Islet precursor cell (in vitro differentiated cells): ENCODE measurements at places on chromosomes 16 and 17.

- peak; percentile 90 for DNase-seq
Measured at GRCh38 chr16:4360538-4361021, 9.5 kb upstream of the PAM16 start.

DNA sequence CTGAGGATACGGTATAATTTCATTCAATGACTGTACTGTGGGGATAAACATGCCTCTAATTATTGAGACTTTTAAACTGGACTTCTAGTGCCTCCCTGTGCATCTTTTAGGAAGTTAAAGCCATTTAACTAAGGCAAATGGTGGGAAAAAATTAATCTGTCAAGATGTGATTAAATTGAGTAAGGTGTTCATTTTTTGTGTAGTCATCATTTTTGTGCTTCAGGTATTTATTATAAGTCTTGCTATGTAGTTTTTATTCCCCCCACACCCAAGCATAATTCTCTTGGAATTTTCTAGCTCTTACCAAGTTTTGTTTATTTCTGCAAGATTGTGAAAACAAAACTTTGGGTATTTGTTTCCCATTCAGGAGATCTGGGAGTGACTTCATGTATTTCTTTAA, 10.2 kb downstream of the TAF15 start:
- DNase-seq, result no peak

- DNase-seq, result no peak
Measured at GRCh38 chr17:8140065-8141029, 11.9 kb downstream of the PER1 start.

DNA sequence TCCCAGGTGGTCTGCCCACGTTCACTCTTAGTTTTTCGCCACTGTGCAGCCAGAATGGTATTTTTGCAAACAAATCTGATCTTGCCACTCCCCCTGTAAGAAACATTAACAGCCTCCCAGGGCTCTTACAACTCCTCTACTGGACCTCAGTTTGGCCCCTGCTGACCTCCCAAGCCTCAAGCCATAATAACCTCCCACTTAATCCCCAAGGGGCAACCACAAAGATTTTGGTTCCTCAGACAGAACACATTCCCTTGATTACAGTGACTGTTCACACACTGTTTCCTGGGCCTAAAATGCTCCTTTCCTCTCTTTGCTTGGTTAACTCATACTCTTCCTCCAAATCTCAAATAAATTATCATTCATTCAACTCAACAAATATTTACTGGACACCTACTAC, 21.5 kb upstream of the CD300E start:
- no peak for DNase-seq

GRCh38 chr17:33832262-33832661, 422.8 kb upstream of the CCL2 start:
- peak; percentile 63 for DNase-seq

DNA sequence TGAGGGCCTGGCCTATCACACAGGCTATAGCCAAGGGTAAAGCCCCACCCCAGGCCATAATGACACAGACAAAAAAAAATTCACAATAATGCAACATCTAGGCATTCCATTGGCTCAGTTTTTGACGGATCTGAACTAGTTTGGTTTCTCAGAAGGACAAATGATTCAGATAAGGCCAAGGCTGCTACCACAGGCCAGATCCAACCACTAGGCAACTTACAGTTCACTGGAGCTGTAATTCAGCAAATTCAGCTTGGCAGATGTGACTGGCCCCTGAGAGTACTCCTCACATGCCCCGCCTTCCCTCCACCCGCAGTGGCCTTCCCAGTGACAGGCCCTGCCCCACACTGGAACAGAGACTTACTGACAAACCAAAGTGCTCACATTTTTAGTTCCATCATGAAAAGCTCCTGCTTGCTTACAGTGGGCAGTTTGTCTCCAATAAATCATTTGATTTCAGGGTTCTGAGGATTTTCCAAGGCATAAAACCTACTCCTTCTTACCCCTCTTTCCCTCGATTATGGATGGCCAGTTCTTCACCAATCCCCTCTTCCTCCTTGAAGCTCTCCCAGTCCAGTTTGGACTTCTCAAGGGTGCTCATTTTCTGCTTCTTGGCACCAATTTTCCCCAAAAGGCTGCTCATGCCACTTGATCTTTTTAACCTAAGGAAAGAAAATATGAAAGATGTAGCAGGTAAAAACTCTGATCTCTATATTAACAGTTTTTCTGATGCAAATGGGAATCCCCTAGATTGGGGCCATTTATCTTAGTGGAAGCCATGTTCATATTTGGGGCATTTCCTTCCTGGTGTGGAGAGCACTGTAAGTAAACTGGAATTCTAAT, 53.3 kb upstream of the BCAR1 start:
- DNase-seq, result no peak

DNA sequence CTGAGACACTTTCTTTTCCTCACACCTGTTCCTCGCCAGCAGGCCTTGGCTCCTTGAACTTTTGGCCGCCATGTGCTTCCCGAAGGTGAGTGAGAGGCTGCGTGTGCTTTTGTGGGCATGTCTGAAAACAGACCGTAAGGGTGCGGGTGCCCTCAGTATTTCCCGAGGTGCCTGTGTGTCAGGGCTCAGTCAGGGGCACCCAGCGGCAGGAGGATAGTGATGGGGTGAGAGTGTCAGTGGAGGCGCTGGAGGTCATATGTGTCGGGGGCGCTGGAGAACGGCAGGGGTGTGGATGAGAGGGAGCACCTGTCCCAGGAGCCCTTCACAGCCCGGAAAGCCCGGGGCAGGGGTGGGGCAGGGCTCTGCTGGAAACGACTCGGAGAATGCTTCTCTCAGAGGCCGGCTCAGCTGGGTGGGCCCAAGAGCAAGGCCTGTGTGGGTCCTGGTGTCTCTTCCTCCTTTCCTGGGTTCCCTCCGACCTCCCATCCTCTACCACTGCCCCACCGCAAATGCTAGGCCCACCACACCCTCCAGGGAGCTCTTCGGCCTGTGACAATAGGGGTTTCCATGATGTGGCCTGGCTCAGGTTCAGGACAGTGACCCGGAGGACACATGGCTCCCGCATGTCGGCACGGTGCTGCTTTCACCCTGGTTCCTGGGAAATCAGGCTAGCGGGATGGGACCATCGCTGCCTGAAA, 451 bp downstream of the IL32 start:
- no peak for DNase-seq

- peak; percentile 82 for DNase-seq
Measured at GRCh38 chr16:48963306-48963705, 318.3 kb downstream of the CBLN1 start.
